ENCODE measurements at places on chromosomes 16 and 17.

DNA sequence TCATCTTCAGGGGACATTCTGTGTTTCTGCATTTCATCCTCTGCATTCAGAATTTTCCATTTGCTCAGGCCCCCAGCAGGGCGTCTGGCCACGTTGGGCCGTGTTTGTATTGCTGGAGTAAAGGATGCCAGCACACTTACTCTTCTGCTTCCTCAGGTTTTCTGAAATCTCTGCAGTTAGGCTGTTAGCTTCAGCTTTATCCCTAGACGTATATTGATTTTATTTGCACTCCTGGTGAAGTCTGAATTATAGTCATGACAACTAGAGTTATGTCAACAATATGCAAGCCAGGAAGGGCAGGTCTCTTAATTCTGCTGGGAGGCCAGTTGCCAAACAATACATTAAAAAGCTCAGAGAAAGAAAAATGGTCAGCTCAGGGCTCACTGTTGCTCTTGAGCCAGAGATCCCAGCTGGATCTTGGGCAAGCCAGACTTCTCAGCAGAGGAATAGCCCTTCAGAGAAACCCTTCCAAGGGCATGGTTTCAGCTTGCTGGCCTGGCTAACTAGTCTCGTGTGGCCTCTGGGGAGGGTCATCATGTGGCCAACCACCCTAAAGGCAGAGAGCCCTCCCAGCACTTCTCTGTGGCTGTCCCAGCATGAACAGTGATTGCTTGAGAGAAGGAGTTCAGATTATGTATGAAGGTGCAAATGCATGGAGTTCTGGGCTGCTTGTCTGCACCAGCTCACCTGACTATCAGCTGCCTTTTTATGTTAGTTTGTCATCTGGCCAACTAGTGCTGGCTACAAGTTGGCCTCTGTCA, 110.2 kb upstream of the CACNG5 start:
- DNase-seq, result peak; percentile 34

- no peak for DNase-seq
Observed at GRCh38 chr17:3485481-3486068, 9.8 kb downstream of the ASPA start.

GRCh38 chr17:13266606-13267005, 248.8 kb upstream of the ELAC2 start:
- no peak for DNase-seq

GRCh38 chr16:7086822-7087616, 245.6 kb upstream of the RBFOX1 start:
- no peak for DNase-seq

- no peak for DNase-seq
Observed at GRCh38 chr16:83561876-83562275, 245.9 kb upstream of the HSBP1 start.

DNA sequence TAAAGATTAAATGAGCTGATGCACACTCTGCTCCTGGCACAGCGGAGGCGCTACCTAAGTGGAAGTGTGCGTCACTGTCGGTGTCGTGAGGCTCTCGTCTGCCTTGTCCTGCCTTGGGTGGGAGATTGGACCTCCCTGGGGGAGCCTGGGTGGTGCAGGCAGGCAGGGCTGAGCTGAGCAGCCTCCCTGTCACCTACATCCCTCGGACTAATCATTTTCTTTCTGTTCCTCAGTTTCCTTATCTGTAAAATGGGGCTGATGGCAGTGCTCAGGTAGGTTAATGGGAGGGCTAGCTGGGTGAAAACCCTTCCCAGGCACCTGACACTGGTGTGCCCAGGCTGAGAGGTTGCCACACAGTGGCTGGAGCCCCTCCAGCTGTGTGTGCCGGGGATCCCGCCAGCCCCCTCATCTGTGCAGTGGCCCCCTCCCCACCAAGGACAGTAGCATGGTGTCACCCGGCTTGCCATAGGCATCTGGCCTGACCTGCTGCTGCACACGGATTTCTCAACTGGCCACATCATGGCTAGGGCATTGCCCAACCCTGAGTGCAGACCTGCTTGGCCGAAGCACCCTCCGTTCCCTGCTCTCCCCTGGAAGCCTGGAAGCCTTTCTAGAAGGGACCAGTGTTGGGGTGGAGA, 4.3 kb downstream of the ADCY7 start:
- DNase-seq, result no peak

DNA sequence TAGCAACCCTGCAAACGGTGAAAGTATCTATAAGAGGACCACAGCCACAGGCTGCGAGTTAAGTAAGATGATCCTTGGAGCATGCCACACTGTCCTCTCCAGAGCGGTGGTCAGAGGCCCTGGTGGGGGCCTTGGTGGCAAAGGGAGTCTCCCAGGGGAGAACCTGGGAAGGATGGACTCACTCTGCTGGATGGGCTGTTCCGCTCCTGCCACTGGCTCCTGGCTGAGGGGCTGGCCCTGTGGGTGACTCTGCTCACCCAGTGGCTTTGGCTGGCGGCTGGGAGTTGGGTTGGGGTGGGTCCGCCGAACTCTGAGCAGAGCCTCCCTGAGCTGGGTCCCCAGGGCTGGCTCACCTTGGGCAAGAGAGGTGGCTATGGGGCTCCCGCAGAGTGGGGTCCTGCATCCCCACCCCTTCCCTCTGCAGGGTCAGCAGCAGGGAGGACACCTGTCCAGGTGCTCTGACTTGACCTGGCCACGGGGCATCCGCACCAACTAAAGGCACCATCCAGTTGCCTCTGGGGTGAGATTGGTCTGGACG, 7.3 kb downstream of the CDK5R1 start:
- no peak for DNase-seq

- DNase-seq, result no peak
Observed at GRCh38 chr16:75537776-75538175, 1.9 kb upstream of the CHST5 start.

- DNase-seq, result no peak
Observed at GRCh38 chr17:49508866-49509587, 13.9 kb downstream of the NGFR start.

DNA sequence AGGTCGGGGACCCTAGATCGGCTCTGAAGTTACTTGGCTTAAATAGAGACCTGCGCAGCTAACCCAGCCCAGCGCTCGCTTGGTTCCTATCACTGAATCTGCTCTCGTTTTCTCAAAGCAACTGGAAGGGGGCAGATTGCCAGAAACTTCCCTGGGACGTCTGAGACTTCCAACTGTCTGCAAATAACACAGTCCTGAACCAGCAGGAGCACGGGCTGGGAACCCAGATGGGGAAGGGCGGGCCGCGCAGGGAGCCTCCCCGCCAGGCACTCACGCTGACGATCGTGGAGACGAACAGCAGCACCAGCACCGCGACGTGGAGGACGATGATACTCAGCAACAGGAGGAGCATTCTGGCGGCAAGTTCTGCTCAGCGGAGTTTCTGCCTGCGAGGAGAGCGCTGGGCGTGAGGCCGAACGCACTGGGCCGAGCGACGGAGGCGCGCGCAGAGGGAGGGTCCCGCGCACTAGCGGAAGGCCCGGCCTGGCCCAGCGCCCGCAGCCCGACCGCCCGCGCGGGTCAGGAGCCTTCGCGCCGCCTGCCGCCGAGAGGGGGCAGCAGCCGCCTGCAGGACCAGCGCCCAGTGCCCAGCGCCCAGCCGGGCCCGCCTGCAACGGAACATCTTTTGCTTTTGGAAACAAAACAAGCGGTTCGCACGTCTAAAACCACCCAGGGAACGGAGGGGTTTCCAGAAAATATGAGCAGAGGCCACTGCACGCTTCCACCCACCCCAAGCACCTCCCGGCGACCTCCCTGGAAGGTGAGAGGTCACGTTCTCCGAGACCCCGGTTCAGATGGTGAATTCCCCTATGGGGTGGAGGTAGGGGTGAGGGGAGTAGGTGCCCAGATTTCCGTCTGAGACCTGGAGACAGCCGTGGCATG, 4.5 kb downstream of the PMP22 start:
- no peak for DNase-seq

DNA sequence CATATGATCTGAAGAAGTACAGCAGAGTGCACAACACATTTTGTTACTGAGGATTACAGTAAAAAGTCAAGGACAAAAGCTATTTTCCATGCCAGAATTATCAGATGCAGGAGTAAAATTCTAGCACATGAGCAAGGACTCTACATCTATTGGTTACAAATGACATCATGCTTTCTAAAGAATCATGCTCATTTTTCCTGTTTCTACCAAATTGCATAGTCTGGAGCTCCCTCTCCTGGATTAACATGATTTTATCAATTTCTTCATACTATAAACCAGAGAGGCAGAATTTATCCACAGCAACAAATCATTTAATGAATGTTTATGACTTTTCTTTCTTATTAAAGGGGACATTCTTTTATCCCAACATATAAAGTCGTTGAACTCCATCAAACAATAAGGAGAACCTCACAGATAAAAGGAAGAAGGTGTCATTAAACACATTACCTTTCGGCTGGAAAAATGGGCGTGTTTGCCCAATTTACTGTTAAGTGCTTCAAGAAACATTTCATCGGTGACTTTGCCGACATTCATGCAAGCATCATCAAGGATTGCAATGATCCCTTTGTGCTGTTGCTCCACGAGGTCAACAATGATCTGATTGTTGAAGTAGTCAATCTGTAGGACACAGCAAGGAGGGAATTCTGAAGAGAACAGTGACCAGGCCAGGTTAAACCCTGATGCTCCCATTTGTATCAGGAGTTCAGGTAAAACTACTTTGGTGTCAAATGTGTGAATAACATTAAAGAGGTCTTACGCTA, 121.7 kb downstream of the MYO1D start:
- DNase-seq, result no peak

- DNase-seq, result no peak
Observed at GRCh38 chr17:80446645-80447405, 29.6 kb downstream of the NPTX1 start.

GRCh38 chr16:85882181-85882810, 16.7 kb upstream of the IRF8 start:
- DNase-seq, result no peak

GRCh38 chr16:48608452-48608851, 1.5 kb downstream of the N4BP1 start:
- no peak for DNase-seq

- no peak for DNase-seq
Observed at GRCh38 chr16:84759061-84759460, 59.3 kb downstream of the USP10 start.

- DNase-seq, result no peak
Observed at GRCh38 chr17:34377078-34377823, 14.2 kb upstream of the CCL1 start.

- DNase-seq, result no peak
Observed at GRCh38 chr17:67503184-67503583, 126.1 kb downstream of the PITPNC1 start.

DNA sequence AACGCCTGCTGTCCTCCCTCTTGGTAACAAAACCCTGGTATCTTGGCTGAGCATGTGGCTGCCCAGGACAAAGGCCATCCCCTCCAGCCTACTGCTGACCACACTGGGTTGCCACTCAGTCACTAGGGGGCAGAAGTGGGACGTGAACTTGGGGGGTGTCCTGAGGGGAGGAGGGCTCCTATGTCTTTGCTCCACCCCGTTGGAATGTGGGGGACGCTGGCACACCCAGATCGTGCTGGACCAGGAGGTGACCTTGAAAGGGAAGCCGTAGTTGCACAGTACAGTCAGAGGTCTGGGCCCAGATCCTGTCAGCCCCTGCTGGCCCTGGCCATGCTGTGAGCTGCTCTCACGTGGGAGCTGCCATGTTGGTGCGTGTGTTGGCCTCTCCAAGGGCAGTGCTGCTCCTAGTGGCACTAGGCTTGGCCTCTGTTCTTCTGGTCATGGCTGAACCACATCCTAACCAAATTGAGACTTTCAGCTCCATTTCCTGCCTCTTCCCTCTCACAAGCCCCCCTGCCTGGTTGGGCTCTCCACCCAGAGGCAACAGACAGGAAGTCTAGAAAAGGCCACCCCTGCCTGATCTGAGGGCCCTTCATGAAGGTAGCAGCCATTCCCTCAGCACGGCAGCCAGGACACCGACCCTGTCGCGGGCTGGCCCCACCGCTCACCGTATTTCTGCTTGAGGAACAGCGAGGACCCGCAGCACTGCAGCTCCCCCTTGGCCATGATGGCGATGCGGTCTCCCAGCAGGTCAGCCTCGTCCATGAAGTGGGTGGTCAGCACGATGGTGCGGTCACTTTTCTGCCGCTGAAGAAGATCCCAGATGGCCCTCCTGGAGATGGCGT, 29.0 kb upstream of the RNPS1 start:
- no peak for DNase-seq

DNA sequence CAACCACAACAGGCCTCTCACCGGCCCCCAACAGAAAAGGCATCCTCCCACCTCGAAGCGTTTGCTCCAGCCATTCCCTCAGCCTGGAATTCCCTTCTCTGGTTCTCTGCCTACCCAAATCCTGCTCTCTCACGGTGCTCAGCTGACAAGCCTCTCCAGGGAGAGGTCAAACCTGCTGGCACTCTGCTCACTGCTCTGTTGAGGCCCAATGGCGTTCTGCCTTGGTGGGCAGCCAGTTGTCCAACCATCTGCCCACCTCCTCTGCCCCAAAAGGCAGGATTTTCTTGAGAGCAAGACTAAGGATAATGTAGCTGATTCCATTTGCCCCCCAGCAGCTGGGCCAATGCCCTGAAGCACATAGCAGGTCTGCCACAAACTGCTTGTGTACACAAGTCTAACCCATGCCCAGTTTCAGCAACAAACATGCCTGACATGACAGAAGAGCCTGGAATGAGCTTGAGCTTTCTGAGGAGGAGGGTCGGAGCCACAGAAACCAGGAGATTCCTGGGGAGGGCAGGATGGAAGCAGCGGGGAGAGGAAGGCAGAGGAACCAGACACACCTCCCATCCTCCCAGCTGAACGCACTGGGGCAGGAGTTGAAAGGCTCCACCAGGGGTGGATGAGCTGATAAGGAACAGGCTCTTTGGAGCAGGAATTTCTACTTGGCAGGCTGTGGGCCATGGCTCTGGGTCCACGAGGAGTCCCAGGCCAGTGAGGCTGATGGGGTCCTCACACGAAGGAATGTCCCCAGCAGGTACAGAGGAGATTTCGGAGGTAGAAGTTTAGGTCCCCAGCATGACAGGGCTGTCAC, 23.9 kb downstream of the ARHGAP27 start:
- DNase-seq, result no peak

- DNase-seq, result no peak
Observed at GRCh38 chr16:49346459-49346858, 27.1 kb upstream of the C16orf78 start.

DNA sequence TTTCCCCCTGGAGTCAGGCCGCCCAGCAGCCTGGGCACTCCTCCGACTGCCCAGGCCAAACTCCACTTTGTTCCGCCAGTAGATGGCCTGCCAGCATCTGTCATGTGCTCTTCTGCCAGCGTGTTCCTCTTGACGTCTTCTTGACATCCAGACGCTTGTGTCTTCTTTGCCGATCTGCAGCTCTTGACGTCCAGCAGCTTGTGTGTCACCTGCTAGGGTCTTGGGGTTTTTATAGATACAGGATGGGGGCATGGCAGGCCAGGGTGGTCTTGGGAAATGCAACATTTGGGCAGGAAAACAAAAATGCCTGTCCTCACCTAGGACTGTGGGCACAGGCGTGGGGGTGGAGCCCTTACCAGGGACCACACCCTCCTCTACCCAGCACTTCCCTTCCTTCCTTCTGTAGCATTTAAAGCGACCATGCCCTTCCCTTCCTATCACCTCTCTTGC, 88.7 kb downstream of the BMERB1 start:
- no peak for DNase-seq

- DNase-seq, result no peak
Observed at GRCh38 chr16:9351440-9351839, 260.0 kb downstream of the HAPSTR1 start.

Measured in GM04503 (cell line).